Bronchus fibroblast of lung (primary cell): ENCODE measurements at places on chromosomes 6 and 20. TPM values are rescaled to one million over a fixed set of nuclear protein-coding genes. Genes with fewer than 3 reads are reported as not detected.

The PTGIS gene
- 0.15 and 0.17 TPM in 2 replicates for total RNA-seq

The EEF1A2 gene
- total RNA-seq, result 0.30 and 0.67 TPM in 2 replicates

The FRK gene
- 0.15 and 0.17 TPM in 2 replicates for total RNA-seq

The CRISP3 gene
- not detected in 2 replicates for total RNA-seq

The LIN28B gene
- total RNA-seq, result not detected in 2 replicates

The SLC26A8 gene
- total RNA-seq, result not detected in 2 replicates
